CD4-positive, alpha-beta T cell treated with Interferon alpha-2 for 1 hour (primary cell): ENCODE measurements at places on chromosomes 6 and 20.

DNA sequence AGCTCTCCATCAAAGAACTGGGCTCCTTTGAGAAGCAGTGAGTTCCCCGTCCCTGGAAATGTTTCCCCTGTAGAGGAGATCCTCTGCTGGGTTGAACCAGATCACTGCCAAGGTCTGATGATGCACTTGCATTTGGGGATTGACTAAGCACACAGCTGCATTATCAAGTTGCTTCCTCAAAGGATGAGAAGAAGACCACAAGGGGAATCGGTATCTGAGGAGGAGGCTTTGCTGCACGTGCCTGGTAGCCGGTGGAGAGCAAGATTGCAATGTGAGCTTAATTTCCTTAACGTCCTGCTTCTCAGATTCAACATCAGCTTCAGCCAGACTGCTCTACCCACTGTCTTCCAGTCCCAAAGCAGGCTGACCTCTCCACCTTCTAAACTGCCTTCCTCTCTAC is 128.8 kb upstream of the STMND1 start:
- DNase-seq: no peak

GRCh38 chr20:9395971-9396370 is 118.4 kb upstream of the LAMP5 start:
- DNase-seq: no peak

DNA sequence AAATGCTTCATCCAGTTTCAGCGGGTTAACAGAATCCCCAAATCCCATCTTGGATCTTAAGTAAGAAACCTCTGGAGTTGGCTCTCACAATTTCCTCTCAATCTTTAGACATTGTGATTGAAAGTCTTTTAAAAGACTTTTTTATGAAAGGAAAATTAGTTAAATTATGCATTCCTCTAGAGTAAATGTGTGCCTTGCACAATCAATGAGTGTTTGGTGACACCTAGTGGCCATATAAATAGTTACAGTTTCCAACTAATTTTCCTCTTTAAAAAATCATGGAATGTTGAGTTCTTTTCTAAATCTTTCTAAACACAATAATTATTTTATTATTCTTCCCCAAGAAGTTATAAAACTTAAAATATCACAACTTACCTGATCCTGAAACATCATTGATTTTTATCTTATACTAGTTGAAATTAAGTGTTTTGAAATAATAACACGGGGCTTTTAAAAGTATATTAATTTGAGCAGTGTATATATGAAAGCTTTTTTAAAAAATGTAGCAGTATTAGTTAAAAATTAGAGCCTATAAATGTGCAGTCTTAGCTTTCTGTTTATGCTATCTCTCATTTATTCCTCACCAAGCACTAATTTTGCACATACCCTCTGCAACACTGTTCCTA is 66.4 kb downstream of the PKHD1 start:
- DNase-seq: peak; percentile 12

GRCh38 chr6:129105793-129106192 is 222.9 kb downstream of the LAMA2 start:
- no peak for DNase-seq

DNA sequence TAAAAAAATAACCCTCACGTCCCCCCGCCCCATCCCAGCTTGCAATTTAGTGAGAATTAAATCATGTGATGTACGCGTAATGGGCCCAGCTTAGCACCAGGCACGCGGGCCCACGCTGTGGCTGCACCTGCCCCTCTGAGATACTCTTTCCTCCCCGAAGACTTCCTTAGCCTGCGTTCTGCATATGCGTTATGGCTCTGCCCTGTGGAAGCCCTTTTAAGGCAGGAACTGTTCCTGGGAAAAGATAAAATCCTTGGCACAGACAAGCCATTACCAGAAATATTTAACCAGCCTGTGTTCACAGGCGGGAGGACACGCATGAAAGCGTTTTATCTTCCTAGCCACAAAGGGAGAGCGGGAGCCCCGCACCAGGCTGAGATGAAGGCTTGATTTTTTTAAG is 311.0 kb downstream of the LRFN2 start:
- no peak for DNase-seq

GRCh38 chr6:150491811-150492172 is 107.9 kb upstream of the PLEKHG1 start:
- DNase-seq: no peak

DNA sequence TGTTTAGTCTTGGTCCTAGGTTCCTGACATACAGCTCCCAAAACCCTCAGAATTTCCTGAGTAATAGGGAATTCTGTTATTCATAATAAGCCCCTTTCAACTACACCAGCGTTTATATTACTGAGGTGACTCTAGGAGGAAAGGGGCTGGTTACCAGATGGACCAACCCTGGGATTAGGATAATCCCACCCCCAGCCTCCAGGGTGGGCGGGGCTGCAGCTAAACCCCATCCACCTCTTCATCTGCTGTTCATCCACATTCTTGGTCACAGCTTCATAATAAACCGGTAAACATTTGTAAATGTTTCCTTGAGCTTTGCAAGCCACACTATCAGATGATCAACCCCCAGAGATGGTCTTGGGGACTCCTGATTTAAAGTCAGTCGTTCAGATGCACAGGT is 38.3 kb downstream of the NINL start:
- DNase-seq: no peak
